ENCODE measurements at places on chromosomes 12 and 14. TPM values are rescaled to one million over a fixed set of nuclear protein-coding genes. Genes with fewer than 3 reads are reported as not detected.

The AKAP3 gene
- total RNA-seq = 2.8 TPM

The ZDHHC22 gene
- total RNA-seq = not detected

The SMCO2 gene
- total RNA-seq = not detected

DNA sequence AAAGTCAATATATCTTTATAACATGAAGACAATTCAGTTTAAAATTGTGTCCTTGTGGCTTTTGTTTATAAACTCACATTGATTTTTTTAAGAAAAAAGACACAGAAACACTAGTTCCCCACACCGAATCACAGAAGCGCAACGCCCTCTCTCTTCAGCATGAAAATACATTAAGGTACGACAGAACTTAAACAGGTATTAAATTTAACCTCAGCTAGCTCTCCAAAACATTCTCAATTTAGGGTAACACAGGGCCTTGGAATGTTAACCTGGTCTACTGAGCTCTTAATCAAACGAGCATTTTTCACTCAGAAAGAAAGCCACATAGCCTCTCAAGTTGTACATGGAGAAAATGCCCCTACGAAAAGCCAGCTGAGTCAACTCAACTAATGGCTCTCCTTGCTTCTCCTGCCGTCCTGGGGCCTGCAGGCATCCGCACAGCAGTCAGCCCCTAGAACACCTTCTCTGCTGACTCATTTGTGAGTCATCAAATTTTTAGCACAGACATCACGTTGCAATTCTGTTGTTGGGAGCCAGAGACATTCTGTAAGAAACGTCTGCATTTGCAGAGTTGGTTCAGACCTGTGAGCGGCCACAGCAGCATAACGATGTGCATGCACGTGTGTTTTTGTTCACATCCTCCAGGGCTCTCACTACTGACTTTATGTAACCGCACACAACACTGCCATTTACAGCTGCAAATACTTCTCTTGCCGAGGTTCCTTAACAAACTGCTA lies 141.6 kb downstream of the ITPR2 start:
- H3K27me3 ChIP-seq = no peaks in the 10 kb centered on the region
- no peak overlapping the region for H3K27ac ChIP-seq
- peaks cover 13% of the 10 kb centered on the region for H3K36me3 ChIP-seq
- DNase-seq = no peak
- H3K4me1 ChIP-seq = no peaks in the 10 kb centered on the region
- no peak overlapping the region for H3K4me3 ChIP-seq

DNA sequence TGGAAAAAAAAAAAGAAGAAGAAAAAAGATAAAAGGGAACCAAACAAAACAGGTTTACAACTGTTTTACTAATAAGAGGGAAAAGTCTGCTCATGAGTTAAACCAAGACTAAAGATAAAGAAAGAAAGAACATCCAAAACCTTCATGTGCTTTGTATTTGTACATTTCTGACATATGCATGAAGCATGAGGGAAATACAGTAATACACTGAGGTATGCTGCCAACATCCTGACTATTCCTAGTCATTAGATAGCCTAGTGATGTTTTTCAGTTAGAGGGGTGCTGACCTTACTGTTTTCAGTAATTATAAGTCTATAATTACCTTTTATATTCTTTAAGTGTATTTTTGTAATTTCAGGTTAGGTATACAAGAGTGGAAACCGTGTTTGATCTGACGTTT lies 793.3 kb downstream of the DIO2 start:
- H3K27ac ChIP-seq = no peak overlapping the region
- no peaks in the 10 kb centered on the region for H3K27me3 ChIP-seq
- no peak overlapping the region for H3K4me3 ChIP-seq

GRCh38 chr14:26549571-26549970 lies 48.3 kb downstream of the NOVA1 start:
- DNase-seq = no peak
- no peaks in the 10 kb centered on the region for H3K4me1 ChIP-seq
- no peak overlapping the region for H3K27ac ChIP-seq
- no peaks in the 10 kb centered on the region for H3K36me3 ChIP-seq
- H3K27me3 ChIP-seq = no peaks in the 10 kb centered on the region

GRCh38 chr12:5227708-5228373 lies 184.2 kb downstream of the KCNA5 start:
- H3K27ac ChIP-seq = no peak overlapping the region
- DNase-seq = no peak
- no peaks in the 10 kb centered on the region for H3K27me3 ChIP-seq
- H3K36me3 ChIP-seq = no peaks in the 10 kb centered on the region

DNA sequence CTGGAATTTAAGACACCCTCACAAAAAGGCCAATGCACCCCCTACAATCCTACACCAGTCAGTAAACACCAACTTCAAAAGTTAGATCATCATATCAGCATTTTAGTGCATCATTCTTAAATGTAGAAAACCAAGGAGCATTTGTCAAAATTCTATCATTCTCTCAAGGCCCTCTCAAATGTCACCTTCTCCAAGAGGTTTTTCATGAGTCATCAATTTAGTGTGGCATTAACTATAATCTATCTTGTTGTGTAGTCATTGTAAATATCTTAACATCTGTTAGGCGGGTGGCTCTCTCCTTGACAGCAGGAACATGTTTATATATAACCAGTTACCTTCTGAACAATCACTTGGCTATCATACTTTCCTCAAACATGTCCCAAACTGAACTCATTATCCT lies 62.1 kb upstream of the G2E3 start:
- no peaks in the 10 kb centered on the region for H3K4me1 ChIP-seq
- no peak for DNase-seq
- peaks cover 6% of the 10 kb centered on the region for H3K27me3 ChIP-seq

Measured in activated CD8-positive, alpha-beta T cell treated with anti-CD3 and anti-CD28 coated beads, Interleukin-2, amount 10 ng/mL, durations not matched to agents 7 days and 5 days (primary cell).